Skin of body (tissue), 3 donors: ENCODE measurements at places on chromosomes 3 and 15. TPM values are rescaled to one million over a fixed set of nuclear protein-coding genes. Genes with fewer than 3 reads are reported as not detected.

DNA sequence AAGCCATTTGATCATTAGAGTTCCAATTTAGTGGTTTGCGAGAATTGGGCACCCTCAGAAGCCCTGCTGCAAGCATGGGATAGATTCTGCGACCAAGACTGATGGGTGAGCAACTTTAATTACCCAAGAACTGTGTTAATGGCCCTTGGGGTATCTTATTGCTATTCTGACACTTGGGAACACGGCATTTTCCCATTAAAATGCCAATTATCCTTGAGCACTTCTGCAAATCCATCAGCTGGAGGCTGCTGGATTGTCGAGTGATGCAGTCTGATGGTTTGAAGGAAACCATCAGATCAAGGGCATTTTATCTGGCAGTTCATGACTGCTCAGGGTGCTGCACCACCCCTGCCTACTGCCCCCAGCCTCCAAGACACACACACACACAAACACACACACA is 183.6 kb upstream of the PROK2 start:
- no peak for DNase-seq

DNA sequence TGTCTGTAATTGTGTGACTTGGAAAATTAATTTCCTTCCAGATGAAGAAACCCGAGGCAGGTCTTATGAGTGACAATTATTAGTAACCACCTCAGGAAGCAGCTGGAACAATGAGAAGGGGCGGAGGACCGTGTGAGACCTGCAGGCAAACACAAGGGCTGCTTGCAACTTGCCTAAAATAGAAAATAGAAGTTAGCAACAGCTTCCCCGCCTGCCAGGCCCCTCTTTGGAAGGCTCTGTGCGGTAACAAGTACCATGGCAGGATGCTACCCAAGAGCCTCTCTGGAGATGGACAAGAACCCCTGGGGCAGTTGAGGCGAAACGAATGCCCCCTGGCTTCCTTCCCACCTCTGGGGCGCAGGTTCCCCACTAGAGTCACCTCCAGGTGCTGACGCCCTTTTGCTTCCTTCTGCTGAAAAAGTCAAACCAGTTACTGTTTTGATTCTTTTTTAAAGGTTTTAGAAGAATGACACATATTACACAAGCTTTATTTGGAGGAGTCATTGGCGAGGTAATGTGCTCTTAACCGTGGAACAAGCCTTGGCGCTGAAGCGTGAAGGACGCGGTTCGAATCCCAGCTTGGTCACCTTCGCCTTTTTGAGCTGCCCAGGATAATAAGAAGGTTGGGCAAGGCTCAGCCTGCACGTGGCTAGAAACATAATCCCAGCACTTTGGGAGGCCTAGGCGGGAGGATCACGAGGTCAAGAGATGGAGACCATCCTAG is 47.0 kb upstream of the SYNM start:
- no peak for DNase-seq

GRCh38 chr3:119276680-119277079 is 17.5 kb upstream of the ARHGAP31 start:
- DNase-seq, result no peak

- DNase-seq, result no peak
Measured at GRCh38 chr15:66808181-66808824, 106.3 kb downstream of the SMAD6 start.

DNA sequence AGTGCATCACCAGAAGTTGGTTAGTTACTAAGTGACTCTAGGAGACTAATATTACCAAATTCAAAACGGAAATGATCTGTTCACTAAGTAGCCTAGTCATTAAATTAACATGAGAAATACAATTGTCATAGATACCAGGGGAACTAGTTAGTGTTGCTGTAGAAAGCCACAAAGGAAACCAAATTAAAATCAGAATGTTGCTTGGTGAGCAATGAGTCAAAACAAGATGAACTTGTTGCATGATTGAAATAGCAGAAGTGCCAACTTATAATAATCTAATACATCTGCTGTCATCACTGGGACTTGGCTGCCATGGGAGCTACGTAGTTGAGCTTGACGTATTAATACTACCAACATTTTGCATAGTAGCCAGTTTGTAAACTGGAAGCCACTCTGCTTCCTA is 458.1 kb downstream of the DIPK2A start:
- DNase-seq, result no peak

DNA sequence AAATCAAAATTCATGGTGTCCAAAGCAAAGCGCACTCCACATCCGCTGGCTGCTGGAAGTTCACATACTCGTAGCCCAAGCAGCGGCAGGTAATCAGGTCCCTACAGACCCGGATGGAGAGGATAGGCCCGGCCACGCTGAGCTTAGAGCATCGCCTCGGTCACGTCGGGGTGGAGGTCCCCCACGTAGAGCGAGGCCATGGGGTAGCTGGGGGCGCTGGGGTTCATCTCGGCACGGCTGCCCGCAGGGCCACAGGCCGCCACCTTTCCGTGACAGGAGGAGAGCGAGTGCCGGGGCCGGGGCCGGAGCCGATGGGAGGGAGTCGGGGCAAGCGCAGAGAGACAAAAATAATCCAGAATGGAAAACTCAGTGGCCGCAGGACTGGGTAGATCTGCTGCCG is 16.1 kb upstream of the STRIT1 start:
- DNase-seq, result no peak

DNA sequence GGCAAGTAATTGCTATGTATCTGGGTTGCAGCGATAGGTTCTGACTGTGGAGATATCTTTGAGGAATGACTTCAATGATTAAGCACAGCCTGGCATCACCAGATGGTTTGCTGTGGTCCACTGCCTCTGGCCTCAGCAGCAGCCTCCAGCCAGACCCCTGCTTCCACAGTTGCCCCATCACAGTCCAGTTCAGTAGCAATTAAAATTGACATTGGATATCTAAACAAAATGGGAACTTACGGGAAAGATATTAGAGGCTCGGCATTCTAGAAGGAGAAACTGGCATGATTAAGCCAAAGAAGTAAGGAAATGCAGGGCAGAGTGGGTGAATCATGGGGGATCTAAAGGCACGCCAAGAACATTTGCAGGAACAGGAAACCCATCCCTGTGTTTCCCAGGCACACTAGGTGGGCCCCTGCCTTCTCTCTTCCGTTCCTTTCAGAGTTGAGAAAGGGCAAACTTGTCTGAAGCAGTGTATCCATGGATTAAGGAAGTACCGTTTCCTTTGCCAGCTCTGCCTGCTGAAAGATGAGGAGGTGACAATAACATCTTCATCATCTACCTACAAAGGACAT is 36.3 kb upstream of the SH3BP5 start:
- DNase-seq, result no peak

GRCh38 chr3:123028233-123028828 is 768 bp upstream of the SEMA5B start:
- peak; percentile 69 for DNase-seq

DNA sequence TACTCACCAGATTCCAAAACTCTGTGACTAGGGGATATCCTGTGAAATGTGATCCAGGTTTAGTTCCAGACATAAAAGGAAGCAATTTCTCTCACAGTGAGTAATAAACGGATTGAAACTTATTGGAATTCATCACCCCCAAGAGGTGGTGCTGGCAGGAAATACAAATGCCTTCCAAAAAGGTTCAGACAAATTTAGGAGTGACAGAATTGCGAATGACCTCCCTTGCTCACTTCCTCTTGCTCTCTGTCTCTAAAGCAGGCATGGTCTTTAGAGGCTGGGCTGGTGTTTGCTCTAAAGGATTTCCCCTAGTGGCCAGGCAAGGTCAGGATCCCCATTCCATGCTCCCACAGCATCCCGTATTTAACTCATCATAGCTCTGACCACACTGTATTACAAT is 449.4 kb upstream of the PPP2R3A start:
- DNase-seq, result no peak

DNA sequence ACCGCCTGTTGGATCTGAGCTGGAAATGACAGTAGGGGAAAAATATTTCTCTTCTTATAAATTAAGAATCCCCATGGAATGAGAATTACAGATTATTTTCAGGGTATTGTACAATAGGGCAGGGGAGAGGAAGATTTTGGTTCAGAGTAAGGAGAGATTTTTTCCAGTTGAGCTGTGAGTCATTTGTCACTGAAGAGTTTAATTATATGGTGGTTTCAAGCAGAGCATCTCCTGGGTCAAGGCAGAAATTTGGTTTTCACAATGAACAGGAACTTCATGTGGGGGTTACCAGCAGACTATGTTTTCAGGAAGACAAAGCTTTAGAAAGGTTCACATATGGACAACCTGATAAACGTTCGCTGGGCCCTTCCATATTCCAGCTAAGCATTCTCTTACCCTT is 182.8 kb upstream of the NR2E3 start:
- DNase-seq, result no peak

GRCh38 chr3:8458711-8459110 is 42.9 kb upstream of the LMCD1 start:
- DNase-seq, result no peak

Gene IMPG2
- 0.59 TPM for total RNA-seq

Gene CCR3
- total RNA-seq, result 0.49 TPM

Gene CLPX
- 65.6 TPM for total RNA-seq

Gene ZNF80
- not detected for total RNA-seq
